NCI-H526 (cell line): ENCODE measurements at places on chromosomes 2 and 18.

- no peak for DNase-seq
Observed at GRCh38 chr2:147346142-147346541, 498.7 kb upstream of the ACVR2A start.

GRCh38 chr2:47260971-47261370 lies 105.9 kb upstream of the STPG4 start:
- DNase-seq, result no peak

GRCh38 chr2:201852462-201852861 lies 46.1 kb downstream of the CDK15 start:
- DNase-seq, result no peak

- no peak for DNase-seq
Observed at GRCh38 chr2:11100130-11100529, 55.1 kb upstream of the SLC66A3 start.

- no peak for DNase-seq
Observed at GRCh38 chr2:197713271-197713670, 8.1 kb downstream of the MARS2 start.

DNA sequence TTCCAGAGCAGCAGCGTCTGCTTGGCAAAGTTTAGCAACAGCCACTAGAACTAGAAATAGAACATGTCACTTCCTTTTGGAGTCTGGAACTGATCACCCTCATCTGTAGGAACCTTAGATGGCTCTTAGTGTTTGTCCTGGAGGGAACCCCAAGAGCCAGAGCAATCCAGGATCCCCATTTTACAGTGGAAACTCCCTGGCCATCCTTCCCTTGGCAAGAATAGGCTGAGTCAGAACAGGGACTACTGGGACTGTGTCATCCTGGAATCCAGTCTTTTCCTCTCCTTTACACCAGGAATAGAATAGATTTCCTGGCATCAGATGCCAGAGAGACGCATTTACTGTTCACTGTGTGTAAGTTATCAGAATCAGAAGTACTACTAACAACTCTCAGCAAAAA lies 33.2 kb upstream of the GRHL1 start:
- no peak for DNase-seq

DNA sequence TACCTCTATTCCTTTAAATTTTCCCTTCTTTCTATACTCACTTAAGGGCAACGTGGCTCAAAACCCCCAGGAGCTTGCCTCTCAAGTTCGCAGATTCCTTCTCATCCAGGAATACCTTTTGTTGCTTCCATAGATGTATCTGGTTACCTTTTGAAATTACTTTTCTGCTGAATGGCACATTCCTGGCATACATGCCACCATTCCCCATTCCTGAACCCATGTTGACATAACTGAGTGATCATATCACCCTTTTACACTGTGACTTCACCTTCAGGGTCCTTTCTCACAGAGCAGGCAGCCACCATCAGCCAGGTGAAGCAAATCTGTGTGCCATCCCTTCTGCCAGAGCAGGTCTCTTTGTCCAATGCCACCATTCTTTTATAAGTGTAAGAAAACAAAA lies 615.8 kb downstream of the ARHGAP15 start:
- DNase-seq, result no peak

- DNase-seq, result no peak
Observed at GRCh38 chr2:237486819-237487448, at the start of gene MLPH. Gene MLPH (plus strand): TSS chr2:237487251. CDS start chr2:237493427, 6,176 bp downstream.

- DNase-seq, result no peak
Observed at GRCh38 chr18:77392321-77392720, 142.7 kb downstream of the GALR1 start.

DNA sequence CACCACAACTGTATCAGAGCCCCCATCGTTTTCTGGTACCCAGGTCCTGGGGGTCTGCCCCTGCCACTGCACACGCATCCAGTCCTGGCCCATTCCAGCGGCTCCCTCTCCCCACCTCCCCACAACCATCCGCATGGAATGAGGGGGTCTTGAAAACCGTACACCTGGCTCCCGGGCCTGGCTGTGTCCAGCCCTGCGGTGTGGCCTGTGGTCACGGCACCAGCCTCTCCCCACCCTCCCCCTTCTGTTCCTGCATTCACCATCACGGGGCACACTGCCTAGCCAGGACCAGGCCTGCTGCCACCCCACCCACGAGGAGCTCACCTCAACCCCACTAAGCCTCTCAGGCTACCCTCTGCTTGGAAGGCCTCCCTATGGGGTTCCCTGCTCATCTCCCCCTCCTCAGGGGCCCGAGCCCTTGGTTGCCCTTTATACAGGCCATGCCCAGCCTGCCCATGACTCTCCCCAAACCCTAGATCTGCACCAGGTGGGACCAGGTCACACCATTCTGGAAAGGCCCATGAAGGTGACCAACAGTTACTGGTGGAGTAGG lies 11.4 kb downstream of the GPR35 start:
- DNase-seq, result no peak

DNA sequence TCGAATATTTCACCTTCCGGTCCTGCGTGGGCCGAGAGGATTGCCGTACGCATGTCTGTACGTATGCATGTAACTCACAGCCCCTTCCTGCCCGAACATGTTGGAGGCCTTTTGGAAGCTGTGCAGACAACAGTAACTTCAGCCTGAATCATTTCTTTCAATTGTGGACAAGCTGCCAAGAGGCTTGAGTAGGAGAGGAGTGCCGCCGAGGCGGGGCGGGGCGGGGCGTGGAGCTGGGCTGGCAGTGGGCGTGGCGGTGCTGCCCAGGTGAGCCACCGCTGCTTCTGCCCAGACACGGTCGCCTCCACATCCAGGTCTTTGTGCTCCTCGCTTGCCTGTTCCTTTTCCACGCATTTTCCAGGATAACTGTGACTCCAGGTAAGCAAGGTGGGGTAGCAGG lies at the start of gene SERPINB5:
Gene SERPINB5 (plus strand): TSS at position 291 of the 400 bp plus-strand sequence. CDS start 7,471 bp downstream, outside the sequence.
- peak; percentile 42 for DNase-seq

DNA sequence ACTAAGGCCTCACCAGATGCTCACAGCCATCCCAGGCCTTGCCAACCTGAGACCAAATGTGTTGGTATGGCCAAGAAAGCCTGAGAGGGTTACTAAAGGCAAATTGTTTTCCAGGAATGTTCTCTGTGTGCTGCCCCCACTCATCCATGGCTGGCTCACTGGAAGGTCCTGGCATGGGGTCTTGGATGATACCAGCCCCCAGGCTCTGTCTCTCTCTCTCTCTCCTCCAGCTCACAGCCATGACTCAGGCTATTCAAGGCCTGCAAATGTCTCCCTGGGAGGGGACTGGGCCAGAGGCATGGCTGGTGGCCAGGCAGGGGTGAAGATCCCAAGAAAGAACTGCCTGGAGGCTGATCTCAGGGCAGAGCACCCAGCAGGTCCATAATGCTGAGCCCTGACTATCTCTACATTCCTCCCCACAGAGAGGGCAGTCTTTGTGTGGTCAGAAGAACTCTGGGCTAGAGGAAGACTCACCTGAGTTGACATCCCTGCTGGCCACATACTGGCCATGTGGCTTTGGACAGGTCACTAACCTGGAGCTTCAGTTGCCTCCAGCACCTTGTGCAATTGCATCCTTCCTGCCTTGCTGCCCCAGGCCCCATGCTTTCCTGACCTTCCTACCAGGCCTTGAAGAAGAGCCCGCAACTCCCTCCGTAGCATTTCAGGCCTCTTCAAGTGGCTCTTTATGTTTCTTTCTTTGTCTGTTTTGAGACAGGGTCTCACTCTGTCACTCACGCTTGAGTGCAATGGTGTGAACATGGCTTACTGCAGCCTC lies 150.4 kb downstream of the ZFP36L2 start:
- no peak for DNase-seq
